ENCODE measurements at places on chromosomes 2 and 18.

DNA sequence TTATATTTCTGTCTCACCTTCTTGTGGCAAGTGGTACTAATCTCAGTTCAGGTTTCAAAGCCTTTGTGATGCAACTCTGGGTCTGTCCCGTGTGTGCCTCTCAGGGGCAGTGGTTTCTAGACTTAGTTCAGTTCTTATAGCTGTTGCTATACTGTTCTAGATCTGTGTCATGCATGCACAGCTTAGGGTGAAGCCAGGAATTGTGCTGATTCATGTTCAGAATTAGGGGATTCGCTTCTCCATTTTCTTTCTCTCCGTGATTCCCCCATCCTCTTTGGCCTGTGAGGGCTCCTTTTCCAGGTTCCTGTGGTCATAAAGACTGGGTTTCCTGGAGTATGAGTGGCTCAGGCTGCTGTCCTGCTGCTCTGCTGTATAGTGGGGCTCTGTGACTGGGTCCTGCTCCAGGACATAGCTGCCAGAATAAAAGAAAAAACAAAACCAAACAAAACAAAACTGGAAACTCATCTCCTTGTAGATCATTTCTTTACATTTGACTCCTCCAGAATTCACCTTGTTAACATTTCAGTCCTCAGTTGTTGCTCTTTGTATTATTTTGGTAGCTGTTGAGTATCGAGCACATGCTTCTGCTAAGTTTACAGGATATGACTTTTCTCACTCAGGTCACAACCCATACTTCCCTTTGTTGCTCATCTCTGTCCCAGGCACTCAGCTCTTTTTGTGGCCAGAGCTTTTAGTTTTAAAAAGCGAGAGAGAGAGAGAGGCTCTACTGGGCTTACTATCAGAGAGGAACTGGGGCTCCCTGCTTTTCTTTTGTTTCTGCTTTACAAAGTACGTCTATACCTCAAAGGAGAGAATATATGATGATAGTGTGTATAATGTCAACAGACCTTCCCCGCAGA lies 34.2 kb downstream of the CERS6 start:
- DNase-seq: no peak

GRCh38 chr18:8586941-8587340 lies 22.3 kb upstream of the RAB12 start:
- DNase-seq: no peak

GRCh38 chr18:21112543-21113105 lies 1.0 kb upstream of the ROCK1 start:
- no peak for DNase-seq

- no peak for DNase-seq
These were observed 50.0 kb downstream of the C2orf42 start for GRCh38 chr2:70140791-70141211.

GRCh38 chr2:127611076-127611925 lies 34.7 kb upstream of the GPR17 start:
- no peak for DNase-seq

- DNase-seq: no peak
These were observed 103.8 kb upstream of the TPO start for GRCh38 chr2:1309507-1309906.

GRCh38 chr2:231563378-231563961 lies 29.2 kb upstream of the TEX44 start:
- DNase-seq: peak; percentile 55

- DNase-seq: no peak
These were observed 159.9 kb upstream of the TMEFF2 start for GRCh38 chr2:192354512-192355244.

DNA sequence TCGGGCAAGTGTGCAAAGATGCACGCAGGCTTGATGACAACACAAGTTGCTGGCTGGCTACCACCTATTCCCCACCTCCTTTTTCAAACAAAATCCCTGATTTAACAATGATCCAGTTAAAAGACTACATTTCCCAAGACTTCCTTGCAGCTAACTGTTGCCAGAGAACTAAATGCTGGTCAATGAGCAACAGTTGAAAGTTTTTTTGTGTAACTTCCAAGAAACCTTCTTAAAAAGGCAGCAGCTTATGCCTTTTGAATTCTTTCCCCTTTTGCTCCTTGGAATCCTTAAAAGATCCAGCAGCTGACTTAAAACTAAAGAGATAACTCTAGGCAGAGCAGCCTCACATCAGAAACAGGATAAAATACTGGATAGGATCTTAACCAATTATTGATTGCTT lies 38.5 kb downstream of the NPHP1 start:
- DNase-seq: no peak

- DNase-seq: no peak
These were observed 27.9 kb downstream of the REV1 start for GRCh38 chr2:99461828-99462483.

DNA sequence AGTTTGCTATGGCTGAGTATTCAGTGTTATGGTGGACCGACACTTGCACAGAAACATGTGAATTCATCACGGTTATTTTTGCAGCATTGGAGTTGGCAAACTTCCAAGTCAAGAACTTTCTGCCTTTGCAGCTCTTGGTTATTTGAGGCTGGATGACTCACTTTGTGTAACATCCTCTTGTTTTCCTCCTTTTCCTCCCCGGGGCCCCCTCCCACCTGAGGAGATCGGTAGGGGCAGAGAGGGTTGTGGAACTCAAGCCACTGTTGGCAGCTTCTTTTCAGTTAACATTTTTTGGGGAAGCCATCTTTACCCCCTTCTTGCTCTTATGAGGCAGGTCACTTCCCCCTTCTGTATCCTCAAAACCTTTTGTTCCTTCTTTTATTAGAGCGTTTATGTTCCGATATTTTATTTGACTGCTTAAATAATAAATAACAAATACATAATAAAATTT lies 48.6 kb downstream of the DDX1 start:
- DNase-seq: no peak

DNA sequence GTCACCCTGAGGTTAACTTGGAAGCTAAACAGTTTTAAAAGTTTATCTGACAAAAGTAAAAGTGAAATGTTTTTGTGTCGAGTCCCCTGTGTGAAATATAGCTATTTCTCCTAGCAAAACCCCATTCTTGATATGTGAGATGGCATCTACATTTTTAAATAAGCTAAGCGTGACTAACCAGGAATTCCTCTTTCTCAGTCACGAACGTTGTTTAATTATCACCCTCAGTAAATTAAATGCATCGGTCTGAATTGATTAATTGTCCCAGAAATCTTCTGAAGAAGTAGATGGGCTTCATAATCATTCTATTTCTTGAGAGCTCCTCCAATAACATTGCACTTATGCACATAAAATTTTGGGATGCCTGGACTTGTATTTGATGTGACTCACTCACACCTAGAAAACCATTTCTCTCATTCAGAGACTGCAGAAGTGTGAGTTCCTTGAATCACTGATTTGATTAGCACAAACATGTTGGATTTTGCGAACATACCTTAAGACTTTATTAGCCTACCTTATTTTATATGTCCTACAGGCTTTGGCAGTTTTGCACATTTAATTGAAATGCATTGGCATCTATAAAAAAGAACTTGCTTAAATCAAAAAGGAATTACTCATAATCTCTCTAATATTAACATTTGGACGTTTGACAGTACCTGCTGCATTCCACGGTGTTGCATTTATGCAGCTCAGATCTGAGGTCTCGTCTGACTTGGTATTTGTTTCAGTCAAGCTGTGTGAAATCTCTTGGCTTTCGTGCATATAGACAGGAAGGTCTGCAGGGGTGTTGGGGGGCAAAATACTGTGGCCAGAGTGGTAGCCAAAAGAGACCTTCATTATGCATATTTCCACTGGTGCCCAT lies 475.2 kb downstream of the EPHA4 start:
- DNase-seq: no peak
